Mammary microvascular endothelial cell (primary cell): ENCODE measurements at places on chromosomes 3 and 15. TPM values are rescaled to one million over a fixed set of nuclear protein-coding genes. Genes with fewer than 3 reads are reported as not detected.

Gene LTF
- total RNA-seq = 0.25 and 3.1 TPM in 2 replicates

Gene ERC2
- total RNA-seq = 0.05 and 0.13 TPM in 2 replicates

Gene CISH
- 0.20 and 0.33 TPM in 2 replicates for total RNA-seq

Gene TMED3
- 125 and 141 TPM in 2 replicates for total RNA-seq

Gene ADCY5
- not detected in 2 replicates for total RNA-seq

Gene TARS3
- total RNA-seq = 5.1 and 9.2 TPM in 2 replicates

Gene RBP2
- not detected in 2 replicates for total RNA-seq

Gene GPR160
- total RNA-seq = 8.7 and 9.1 TPM in 2 replicates
